ENCODE measurements at places on chromosomes 2 and 18.

DNA sequence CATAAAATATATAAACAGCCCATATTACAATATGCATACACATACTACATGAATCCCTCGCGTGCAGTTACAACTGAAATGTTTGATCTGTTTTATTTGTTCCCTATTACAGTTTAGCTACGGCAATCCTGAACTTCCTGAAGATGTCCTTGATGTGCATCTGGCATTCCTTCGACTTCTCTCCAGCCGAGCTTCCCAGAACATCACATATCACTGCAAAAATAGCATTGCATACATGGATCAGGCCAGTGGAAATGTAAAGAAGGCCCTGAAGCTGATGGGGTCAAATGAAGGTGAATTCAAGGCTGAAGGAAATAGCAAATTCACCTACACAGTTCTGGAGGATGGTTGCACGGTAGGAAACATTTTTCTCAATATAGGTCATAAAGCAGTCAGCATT is 36.4 kb downstream of the COL3A1 start:
- DNase-seq = no peak

DNA sequence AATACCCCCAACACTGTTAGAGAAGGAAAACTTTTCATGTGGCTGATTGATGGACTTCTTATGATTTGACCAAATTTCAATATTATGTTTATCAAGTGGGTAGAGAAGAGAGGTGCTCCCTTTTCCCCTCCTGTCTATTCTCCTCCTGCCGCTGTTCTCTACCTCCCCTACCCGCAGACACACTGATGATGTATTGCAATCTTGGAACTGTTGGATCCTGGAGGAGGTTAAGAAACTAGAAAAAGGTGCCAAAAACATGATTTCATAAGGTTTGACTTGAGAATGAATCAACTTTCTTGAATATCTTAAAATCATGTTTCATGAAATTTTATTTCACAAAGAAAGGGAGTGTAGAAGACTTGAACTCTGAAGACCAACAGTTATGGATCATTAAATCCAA is 125.8 kb downstream of the MEIS1 start:
- no peak for DNase-seq

DNA sequence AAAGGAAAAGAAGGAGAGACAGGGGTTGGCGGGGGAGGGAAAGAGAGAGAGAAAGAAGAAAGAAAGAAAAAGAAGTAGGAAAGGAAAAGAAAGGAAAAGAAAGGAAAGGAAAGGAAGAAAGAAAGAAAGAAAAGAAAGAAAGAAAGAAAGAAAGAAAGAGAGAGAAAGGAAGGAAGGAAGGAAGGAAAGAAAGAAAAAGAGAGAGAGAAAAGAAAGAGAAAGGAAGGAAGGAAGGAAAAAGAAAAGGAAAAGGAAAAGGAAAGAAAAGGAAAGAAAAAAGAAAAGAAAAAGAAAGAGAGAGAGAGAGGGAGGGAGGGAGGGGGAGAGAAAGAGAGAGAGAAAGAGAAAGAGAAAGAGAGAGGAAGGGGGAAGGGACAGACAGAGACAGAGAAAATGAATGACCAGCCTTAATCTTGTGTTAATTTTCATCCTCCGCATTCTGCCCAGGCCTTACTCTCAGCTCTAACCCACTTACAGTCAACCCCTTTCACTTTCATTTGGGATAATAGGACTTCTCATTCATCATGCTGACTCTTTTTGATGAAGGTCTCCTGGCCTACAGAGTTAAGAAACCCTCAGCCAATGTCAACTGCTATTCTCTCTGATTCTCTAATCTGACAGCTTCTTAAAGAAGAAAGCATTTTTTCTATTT is 207.3 kb downstream of the SUCLG1 start:
- no peak for DNase-seq

DNA sequence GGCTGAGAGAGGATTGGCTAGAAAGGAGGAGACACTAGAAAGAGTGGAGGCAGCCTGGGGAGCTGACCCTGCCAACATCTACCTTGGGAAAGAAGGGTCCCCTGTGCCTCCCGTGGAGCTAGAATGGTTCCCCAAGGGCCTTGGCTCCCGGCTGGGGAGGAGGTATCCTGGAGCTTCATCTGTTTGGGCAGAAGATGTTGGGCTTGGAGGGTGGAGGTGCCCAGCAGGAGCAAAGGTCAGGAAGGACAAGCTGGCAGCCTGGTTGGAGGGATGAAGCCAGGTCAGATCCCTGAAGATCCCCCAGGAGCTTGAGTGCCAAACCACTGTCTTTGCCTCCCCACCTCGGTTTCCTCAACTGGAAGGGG is 2.9 kb downstream of the ATP6V1B1 start:
- DNase-seq = no peak

DNA sequence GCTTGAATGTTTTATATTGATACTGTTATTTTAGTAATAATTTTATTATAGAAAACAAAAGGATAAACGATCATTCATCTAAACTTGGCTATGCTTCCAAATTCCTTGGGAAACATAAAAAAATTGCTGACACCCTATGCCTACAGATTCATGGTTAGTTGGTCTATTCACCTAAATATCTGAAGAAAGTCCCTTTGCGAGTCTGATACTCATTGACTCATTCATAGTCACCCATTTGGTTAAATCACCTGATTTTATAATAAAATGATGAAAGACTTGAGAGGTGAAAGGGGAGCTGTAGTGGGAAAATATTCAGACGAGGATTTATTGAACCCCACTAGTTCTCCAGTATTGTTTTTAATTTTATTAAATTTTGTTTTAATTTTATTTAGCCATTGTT is 112.0 kb downstream of the PTPN4 start:
- no peak for DNase-seq

GRCh38 chr2:215841175-215841816 is 172.1 kb downstream of the MREG start:
- no peak for DNase-seq

GRCh38 chr2:118232796-118233195 is 144.5 kb downstream of the INSIG2 start:
- DNase-seq = no peak

All from muscle of leg (tissue), 16 donors.